ENCODE measurements at places on chromosomes 7 and 10.

- no peak for DNase-seq
Measured at GRCh38 chr10:17907641-17908040, 44.1 kb upstream of the SLC39A12 start.

DNA sequence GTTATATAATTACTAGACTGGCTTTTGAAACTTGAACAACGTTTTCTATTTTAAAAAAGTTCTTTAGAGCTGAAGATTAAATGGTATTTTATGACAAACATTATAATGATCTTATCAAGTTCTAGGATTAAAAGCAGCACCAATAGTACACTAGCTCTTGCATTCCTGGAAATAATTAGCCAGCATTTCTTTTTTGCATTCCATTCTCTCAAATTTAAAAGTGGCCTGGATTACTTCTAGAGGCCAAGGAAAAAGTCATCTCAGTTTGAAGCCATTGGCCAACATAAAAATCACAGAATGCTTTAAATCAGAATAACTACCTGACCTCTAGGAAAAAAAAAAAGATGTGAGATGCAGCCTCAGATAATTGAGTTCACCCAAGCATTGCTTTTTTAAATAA lies 1326.4 kb upstream of the SORCS1 start:
- DNase-seq, result no peak

GRCh38 chr7:27145165-27145913 lies 1.9 kb upstream of the HOXA5 start:
- no peak for DNase-seq

DNA sequence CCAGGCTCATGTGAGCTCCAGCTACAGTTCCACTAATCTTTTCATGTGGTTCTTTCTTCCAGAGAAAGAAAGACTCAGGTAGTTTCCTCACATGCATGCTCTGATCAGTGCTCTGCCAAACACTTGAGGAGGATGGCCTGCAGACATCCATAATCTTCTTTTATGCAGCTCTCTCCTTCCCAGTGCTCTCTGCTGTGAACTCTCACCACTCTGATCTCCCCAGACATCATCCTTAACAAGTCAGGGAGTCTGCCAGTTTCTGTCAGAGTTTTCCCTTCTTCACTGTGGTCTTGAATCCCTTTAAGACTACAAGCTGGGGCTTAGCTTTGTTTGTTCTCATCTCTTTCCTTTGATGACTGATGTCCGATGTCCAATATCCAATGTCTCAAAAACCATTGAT lies 203.4 kb upstream of the PRKCQ start:
- no peak for DNase-seq

- DNase-seq, result no peak
Measured at GRCh38 chr7:51366930-51367613, 50.5 kb upstream of the COBL start.

GRCh38 chr10:128027306-128027705 lies 98.9 kb downstream of the MKI67 start:
- DNase-seq, result no peak

- no peak for DNase-seq
Measured at GRCh38 chr10:94192974-94193373, 169.8 kb downstream of the NOC3L start.

DNA sequence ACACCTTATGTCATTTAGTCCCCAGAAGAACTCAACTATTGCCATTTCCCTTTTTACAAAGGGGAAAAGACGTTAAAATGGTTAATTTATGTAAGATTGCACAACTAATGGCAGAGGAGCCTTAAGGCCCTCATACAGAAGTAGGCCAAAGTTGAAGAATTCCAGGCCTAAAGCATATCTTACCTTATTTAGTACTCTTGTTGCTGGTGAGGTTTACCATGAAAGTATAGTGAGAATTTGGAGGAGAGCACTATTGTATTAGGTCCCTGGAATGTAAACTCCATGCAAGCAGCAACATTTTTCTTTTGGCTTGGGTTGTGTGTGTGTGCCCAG lies 731 bp upstream of the CRPPA start:
- DNase-seq, result no peak

DNA sequence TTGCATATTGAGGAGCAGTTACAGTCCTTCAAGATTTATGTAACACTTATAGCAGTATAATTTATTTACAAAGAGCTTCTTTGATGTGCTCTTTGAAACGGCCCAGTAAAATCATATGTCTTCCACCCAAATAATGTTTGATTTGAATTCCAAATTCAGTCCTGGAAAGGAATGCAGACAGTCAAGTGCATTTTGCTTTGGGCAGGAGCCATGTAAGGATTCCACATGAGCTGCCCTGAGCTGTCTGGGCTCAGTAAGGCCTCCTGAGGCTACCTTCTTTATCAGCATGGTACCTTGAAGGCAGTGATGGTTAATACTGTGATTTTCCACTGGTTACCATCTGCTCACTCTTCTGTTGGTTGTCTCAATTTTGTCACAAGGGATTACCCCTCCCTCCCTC lies 41.6 kb upstream of the LHFPL3 start:
- DNase-seq, result no peak

DNA sequence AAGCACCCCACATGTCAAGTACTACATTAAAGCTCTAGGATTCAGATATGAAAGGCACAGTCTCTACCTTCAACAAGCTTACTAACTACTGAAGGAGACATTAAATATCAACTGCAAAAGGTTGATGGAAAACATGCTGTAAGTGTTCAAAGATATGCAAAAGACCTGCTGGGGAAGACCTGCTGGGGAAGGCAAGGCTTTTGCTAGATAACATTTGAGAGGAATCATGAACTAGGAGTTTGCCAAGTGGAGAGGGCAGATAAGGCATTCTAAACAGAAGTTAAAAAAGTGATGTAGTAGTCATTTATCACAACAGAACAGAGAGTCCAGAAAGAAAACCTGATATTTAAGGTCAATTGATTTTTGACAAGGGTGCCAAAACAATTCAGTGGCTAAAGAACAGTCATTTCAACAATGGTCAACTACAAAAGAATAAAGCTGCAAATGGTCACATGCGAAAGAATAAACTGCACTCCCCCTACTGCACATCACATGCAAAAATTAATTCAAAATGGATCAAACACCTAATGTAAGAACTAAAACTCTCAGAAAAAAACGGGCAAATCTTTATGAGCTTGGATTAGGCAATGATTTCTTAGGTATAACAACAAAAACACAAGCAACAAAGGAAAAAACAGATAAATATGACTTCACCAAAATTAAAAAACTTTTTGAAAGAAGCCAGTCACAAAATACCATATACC lies 23.0 kb upstream of the MSS51 start:
- no peak for DNase-seq

GRCh38 chr10:103824281-103824680 lies 31.1 kb downstream of the SH3PXD2A start:
- DNase-seq, result no peak

DNA sequence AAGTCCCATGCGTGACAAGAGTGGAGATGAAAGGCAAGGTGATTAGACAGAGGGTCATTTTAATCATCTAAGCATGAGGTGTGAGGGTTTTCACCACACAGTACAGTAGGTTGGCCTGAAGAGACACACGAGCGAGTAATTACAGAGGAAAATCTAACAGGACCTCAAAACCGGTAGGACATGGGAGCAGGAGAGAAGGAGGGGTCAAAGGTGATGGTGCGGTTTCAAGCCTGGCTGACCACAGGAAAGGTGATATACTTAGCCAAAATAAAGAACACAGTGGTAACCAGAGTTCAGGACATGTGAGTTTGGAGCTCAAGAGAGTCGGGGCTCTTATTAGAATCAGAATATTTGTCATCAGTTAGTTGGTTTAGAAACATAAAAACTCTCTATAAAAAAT lies 20.0 kb downstream of the GLI3 start:
- no peak for DNase-seq

DNA sequence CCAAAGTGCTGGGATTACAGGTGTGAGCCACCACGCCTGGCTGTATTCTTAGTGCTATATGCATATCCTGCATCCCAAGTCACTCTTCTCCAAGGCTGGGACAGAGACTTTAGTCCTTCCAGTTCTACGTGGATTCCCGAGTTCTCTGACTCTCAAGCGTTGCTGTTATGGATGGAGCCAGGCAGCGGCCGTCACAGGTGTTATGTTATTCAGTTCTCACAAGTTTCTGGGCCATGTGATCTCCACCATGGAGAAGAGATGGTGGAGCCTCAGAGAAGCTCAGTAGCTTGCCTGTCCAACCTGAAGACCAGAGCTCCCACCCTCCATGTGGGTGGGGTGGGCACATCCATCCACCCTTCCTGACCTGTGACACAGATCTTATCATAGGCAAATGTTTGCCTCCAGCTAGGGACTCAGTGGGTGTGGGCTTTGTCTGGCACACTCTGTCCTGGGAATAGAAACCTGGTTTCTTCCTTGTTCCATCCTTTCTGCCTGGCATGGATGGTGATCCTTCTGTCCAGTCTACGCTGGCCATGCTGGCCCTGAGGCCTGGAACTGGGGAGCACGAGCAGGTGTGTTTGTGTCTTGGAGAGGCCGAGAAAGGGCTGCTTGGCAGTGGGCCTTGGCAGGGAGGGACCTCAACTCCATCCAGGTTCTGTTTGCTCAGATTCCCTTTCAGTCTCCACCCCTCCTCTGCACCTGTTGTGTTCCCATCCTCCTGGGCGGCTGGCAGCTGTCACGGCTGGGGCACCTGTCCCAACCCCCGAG lies 55.3 kb downstream of the NEURL1 start:
- no peak for DNase-seq

DNA sequence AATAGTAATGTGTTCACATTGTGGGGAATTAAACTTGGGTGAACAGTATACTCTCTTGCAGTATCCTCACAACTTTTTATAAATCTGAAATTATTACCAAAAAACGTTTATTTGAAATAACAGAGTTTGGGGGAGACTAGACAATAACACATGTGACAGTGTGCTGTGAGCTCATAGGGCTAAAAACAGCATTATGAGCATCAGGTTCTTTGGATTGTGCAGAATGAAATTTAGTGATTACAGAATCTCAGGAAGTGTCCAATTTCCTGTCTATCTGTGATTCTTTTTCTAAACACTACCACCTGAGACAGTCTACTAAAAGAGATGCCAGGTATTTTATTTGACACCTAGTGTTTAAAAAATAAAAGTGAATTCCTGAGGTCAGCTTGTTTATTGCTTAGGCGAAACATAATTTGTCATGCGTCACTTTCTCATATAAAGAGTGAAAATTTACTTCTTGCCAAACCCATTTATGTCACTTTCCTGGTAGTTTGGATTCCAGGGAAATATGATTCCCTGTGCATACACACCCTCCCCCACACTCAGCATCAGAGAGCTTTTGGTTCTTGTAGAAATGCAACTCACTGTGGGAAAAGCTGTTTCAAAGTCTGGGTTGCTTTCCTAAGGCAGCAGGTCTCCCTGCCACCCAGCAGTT lies 71.2 kb downstream of the AOAH start:
- DNase-seq, result no peak

GRCh38 chr10:61410353-61411070 lies 42.7 kb downstream of the TMEM26 start:
- no peak for DNase-seq

DNA sequence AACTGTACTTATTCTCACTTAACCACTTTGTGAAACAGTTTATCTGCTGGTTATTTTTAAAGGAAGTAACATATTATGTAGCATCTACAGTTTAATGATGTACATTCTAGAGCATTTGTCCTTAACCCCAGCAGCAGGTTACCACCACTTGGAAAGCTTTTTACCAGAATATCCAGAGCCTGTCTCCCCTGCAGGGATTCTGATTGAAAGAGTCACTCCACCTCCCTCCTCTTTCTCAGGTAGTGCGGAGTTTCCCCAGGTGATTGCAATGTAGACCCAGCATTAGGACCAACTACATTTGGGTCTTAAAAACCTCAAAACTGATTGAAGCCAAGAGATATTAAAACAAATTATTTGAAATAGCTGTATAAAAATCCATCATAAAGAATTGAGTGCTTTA lies 53.1 kb downstream of the NRG3 start:
- DNase-seq, result no peak

DNA sequence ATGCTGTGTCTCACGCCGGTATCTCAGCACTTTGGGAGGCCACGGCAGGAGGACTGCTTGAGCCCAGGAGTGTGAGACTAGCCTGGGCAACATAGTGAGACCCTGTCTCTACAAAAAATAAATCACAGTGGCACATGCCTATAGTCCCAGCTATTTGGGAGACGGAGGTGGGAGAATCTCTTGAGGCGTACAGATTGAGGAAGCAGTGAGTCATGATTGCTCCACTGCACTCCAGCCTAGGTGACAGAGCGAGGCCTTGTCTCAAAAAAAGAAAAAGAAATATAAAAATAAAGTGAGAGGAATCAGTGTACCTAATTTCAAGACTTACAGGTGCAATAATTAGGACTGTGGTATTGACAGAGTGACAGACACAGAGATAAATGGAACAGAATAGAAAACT lies 23.9 kb downstream of the SLC25A40 start:
- DNase-seq, result no peak

- DNase-seq, result no peak
Measured at GRCh38 chr7:91767820-91768219, 112.7 kb downstream of the MTERF1 start.

- no peak for DNase-seq
Measured at GRCh38 chr10:118944959-118945633, 84.4 kb upstream of the NANOS1 start.
